ENCODE measurements at places on chromosomes 11 and 22.

DNA sequence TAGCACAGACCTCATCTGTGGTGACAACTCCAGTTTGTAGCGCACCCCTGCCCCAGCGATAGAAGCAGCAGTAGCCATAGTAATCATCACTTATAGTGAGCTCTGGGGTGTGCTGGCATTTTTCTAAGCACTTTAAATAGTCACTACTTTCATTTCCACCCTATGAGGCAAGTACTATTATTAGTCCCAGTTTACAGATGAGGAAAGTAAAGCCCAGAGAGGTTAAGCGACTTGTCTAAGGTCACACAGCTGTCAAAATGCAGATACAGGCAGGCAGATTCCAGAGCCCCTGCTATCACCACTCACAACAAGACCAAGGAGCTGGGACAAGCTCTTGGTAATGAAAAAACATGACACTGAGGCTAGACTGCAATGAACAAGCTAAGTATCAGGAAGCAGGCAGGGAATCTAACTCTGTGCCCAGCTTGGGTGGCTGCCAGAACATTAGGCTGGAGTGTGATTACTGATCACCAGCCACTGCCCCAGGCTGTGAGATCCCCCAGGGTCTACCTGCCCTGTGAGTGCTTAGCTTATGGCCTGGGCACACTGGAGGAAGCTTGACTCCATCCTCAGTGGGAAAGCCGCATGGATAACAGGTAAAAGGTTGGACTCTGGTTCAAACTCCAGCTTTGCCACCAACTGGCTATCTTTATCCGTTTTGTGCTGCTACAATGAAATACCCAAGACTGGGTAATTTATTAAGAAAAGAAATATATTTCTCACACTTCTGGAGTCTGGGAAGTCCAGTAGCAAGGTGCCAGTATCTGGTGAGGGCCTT, 561.1 kb downstream of the MN1 start:
- DNase-seq = no peak

GRCh38 chr22:23233752-23234408, 53.6 kb downstream of the BCR start:
- DNase-seq = peak; percentile 72

DNA sequence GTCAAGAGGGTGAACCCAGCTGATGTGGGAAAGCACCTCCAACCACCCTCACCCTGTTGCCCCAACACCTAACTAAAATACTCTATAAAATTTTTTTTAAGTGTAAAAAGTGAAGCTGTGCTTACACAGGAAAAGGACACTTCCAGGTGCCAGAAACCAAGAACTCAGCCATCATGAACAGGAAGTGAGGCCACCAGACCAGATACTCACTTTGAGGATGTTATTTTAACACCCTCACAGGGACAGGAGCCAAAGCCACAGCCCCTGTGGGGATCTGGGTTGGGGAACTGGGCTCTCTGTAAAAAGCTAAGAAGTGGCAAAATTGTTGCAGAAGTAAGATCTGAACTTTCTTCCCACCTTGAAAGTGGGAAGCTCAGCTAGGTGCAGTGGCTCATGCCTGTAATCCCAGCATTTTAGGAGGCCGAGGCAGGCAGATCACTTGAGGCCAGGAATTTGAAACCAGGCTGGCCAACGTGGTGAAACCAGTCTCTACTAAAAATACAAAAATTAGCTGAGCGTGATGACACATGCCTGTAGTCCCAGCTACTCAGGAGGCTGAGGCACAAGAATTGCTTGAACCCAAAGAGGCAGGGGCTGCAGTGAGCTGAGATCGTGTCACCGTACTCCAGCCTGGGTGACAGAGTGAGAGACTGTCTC, 3.8 kb downstream of the RSPH14 start:
- peak; percentile 89 for DNase-seq

- no peak for DNase-seq
Observed at GRCh38 chr11:117265745-117266144, 25.4 kb upstream of the BACE1-AS start.

- DNase-seq = no peak
Observed at GRCh38 chr22:42725606-42726355, 5.1 kb upstream of the A4GALT start.

GRCh38 chr11:124843616-124843910, 21.7 kb upstream of the ROBO3 start:
- no peak for DNase-seq

DNA sequence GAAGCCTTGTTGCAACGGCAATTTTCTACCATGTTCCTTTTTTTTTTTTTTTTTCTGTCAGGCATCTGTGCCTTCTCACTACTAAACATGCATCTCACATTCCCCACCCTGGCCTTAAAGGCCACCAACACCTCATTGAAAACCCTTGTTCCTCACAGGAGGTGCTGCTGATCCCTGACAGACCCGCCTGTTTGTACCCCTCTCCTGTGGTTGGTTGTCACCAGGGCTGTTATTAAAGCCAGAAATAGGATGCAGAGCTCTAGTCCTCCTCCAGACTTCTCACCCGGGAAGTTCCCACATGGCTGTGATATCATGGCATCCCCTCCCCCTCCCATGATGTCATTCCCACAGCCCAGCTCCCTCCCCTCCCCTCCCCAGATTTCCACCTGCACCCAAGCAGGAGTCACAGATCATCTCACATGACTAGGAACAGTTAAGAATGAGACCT, 302.8 kb upstream of the NCAM1 start:
- DNase-seq = no peak

DNA sequence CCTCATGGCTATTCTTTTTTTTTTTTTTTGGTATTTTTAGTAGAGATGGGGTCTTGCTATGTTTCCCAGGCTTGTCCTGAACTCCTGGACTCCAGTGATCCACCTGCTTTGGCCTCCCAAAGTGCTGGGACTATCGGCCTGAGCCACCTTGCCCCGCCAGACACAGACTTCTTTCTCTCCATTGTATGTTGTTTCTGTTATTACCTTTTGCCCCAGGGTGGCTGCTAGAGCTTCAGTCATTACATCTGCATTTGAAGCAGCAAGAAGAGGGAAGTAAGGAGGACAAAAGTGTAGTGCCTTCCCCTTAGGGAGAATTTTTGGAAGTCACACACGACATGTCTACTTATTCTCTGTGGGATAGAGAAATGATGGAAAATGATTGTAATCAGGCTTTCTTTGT, 10.1 kb upstream of the OSBP start:
- no peak for DNase-seq

- peak; percentile 10 for DNase-seq
Observed at GRCh38 chr11:120869516-120870011, 154.3 kb upstream of the TBCEL start.

- no peak for DNase-seq
Observed at GRCh38 chr11:68021167-68021787, 9.2 kb upstream of the NDUFS8 start.

DNA sequence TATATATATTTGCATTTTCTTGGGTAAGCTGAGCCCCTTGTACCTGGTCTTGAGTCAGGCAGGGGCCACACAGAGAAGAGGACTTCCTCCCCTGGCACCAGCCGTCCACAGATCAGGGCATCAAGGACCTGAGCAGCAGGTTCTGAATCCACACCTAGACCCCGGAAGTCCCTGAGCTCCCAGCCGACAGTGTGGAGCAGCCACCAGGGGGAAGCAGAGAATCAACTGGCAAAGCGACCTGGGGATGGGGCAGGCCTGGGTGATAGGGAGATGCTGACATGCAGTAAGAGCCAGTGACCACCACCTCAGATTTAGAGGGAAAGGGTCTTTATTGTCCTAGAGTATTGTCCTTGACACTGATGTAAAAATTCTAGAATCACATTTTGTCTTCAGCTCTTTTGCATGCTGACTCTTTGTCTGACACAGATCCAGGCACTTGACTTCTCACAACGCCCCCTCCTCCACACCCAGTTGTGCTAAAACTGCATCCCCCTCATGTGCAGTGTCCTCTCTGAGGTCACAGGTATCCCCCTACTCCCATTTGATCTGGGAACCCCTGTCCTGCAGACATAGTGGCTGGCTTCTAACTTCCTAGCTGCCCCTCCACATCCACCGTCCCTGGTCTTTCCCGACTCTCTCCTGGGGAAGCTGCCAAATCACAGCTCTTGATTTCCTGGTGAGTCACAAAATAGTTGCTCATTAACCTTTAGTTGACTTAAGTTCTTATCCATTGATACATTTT, 109.3 kb downstream of the GGTLC2 start:
- DNase-seq = peak; percentile 76

DNA sequence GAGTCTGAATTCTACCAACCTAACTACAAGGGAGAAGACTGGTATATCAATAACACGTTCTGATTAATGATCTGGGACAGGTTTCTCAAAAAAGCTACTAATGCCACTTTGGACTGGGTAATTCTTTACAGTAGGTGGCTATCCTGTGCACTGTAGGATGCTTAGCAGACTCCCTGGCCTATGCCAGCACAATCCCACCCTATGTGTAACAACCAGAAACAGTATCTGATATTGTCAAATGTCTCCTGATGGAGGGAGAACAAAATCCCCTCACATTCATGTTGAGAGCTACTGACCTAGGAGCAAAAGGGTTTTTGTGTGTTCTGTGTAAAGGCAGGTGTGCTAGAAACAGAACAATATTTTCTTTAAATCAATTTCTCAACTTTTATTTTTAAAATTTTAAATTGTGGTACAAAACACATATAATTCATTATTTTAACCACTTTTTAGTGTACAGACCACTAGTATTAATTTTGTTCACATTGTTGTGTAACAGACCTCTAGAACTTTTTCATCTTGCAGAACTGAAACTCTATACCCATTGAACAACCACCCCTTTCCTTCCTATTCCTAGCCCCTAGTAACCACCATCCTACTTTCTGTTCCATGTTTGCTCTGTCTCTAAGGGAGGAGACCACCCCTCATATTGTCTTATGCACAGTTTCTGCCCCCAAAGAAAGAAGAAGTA, 2.1 kb upstream of the MS4A6A start:
- no peak for DNase-seq

DNA sequence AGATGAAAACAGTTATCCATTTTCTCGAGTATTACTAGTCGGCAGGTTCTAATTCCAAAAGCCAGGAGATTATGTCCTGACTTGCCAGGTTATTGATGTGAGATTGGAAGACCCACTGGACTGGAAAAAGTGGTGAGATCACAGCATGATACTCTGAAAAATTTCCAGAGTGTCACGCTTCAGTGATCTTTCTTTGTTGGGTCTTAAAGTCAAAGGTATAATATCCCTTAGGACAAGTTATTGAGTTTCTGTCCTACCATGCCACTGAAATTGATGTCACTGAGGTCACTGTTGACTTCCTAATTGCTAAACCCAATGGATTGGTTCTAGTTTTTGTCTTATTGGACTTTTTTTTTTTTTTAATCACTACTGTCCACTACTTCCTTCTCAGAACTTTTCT, 104.5 kb upstream of the GRAMD1B start:
- DNase-seq = no peak

- no peak for DNase-seq
Observed at GRCh38 chr11:70712471-70712870, 314.1 kb downstream of the CTTN start.

- DNase-seq = no peak
Observed at GRCh38 chr11:126841999-126842398, 158.6 kb downstream of the KIRREL3 start.

- DNase-seq = peak; percentile 83
Observed at GRCh38 chr11:59197991-59198390, 14.7 kb downstream of the MPEG1 start.

- no peak for DNase-seq
Observed at GRCh38 chr22:46025973-46026898, 49.3 kb upstream of the WNT7B start.

DNA sequence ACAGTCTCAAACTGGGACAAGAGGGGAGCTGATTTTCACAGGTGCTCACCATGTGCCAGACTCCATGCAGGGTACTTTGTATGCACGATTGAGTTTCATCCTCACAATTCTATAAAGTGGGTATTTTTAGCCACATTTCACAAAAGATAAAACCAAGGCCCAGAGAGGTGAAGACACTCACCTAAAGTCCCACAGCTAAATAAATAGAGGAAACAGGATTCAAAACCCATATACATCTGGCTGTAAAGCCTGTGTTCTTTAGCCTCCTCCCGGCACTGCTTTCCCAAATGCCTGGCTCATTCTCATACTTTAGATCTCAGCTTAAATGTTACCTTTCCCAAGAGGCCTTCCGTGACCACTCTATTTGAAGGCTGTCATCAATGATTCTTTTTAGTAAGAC, 13.2 kb upstream of the KCTD14 start:
- DNase-seq = no peak

GRCh38 chr11:114259551-114259983, 36.6 kb upstream of the NNMT start:
- no peak for DNase-seq

- no peak for DNase-seq
Observed at GRCh38 chr22:37982151-37982785, 2.1 kb downstream of the SOX10 start.

DNA sequence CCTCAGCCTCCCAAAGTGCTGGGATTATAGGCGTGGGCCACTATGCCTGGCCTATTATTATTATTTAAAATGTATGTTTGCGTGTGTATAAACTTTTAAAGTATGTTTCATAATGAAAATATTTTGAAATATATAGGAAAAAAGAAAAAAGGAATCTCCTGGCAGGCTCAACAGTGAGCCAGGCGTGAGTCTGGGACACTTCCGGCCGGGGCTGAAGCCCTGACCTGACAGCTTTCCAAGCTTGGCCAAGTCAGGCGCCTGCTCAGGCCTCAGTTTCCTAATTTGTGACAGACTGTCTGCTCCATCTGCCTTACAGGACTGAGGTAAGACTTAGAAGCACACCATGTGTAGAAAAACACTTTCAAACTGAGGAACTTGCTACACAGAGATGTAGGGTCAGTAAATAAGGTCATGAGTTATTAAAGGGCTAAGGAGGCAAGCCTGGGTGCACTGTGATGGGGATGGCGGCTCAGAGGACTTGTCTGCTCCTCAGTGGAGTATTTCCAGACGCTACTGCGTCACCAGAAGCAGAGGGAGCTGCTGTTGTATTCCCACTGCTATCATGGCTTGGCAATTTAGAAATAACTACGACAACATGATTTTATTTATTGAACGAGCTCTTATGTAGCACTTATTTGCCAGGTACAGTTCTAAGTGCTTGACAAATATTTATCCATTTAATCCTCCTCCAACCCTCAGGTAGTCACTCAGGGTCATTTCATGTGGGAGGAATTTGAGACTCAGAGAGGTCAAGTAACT, 100.1 kb downstream of the PRR5L start:
- DNase-seq = no peak

DNA sequence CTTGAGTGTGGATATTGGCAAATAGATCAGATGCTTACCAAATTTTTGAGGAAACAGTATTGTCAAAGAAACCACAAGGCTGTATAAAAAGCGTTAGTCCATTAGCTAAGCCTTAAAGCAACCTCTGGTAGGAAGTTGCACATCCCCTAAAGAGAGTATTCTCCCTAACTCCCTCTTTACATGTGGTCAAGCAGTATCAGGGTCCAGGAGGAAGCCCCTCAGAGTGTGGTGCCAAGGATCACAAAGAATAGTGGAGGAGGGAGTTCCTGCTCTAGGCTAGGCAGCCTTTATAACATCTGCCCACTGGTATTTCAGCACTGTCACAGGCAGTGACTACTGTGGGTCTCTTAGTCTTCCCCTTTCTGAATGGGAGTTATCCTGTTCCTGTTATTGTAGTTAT, 18.8 kb upstream of the AMPD3 start:
- peak; percentile 75 for DNase-seq

DNA sequence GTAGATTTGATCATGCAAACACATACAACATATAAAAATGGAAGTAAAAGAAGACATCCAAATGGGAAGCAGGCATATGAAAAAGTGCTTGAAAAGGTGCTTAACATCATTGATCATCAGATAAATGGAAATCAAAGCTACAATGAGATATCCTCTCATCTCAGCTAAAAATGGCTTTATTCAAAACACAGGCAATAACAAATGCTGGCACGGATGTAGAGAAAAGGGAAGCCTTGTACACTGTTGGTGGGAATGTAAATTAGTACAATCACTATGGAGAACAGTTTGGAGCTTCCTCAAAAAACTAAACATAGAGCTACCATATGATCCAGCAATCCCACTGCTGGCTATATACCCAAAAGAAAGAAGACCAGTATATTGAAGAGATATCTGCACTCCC, 549 bp upstream of the TCN1 start:
- no peak for DNase-seq
